ENCODE measurements at places on chromosomes 2 and 18.

- DNase-seq, result no peak
Measured at GRCh38 chr2:75007819-75008218, 49.4 kb downstream of the POLE4 start.

DNA sequence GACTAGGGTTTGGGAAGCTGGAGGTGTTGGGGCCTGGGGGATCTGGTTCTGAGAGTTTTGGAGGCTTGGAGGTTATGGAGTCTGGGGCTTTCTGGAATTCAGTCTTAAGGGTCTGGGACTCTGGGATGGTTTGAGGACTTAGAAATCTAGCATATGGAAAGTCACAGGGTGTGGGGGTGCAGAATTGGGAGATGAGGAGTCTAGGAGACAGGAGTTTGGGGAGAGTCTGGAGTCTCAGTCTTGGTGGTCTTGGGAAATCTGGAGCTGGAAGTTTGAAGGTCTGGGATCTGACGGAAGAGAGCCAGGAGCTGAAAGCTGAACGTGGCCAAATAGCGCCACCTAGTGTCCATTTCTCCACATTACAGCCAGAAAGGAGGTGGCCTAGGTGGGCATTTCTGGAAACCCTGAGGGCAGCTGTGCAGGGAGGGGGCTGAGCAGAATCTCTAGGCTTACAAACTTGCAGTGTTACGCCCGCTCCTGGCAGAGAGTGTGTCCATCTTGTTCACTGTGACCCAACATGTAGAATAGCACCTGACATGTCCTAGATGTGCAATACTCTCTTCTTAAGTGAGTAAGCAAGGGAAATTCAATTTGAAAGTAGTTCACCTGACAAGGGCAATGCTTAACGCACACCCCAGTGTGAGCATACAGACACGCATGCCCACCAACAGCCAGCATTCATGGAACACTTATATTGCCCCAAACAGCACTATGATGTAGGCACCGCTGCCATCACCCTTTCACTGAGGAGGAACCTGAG lies 204.8 kb downstream of the TFCP2L1 start:
- no peak for DNase-seq

- no peak for DNase-seq
Measured at GRCh38 chr2:85753035-85753524, 711 bp upstream of the ATOH8 start.

DNA sequence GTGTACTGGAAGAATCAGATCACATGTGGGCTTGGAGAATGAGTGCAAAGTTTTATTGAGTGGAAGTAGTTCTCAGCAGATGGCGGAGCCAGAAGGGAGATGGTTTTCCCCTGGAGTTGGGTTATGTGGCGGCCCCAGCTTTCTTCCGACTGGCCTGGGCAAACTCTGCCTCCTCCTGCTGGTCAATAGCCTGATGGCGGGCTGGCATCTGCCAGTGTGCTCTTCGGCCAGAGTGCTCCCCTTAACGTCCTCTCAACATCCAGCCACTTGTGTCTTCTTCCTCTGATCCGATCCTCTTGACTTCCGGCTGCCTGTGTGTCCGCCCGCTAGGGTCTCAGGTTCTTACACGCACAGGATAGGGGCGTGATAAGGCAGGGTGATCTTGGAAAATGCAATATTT lies 741.3 kb downstream of the RNF144A start:
- DNase-seq, result no peak

DNA sequence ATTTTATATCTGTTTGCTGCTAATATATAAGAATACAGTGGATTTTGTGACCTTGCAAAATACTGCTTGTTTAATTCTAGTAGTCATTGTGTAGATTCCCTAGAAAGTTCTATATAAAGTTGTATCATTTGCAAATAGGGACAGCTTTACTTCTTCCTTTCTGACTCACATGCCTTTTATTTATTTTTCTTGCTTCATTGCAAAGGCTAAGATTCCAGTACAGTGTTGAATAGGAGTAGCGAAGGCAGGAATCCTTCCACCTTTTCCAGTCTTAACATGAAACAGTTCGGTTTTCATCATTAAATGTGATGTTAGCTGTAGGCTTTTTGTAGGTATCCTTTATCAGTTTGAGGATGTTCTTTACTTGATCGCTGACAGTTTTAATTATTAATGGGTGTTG lies 58.1 kb downstream of the DGKD start:
- no peak for DNase-seq

GRCh38 chr2:130911996-130912395 lies 75.3 kb downstream of the ARHGEF4 start:
- DNase-seq, result no peak

GRCh38 chr2:102229141-102229769 lies 42.4 kb downstream of the IL1RL2 start:
- DNase-seq, result no peak

DNA sequence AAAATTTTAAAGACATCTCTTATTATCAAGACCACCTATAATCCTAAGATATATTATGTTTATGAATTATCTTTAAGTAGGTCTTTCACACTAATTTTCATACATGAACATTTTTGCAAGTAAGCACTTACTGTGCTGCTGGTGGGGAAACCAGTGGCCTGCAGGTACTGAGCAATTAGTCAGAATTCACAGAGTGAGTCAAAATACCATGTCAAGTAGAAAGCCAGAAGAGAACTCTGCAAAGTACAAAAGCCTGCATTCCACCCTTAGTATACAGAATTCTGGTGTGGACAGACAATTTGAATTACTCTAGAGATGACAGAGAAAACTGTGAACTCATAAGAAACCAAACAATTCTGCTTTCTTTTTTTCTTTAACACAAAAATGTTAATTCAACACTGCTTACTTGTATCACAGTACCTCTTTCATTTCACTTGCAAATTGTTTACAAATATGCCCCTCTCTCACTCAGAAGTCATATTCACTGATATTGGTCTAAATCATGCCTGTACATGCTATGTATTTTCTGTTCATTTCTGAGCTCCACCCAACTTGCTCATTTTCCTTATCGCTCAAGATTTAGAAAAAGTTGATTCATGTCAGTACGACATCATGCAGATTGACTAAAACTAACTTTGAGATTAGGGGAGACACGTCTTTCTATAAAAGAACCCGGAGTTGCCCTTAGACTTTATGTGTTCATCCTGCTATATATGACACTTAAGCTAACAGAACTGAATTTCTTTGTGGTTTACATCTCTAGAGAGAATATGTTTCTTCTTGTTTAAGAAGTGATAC lies 182.9 kb downstream of the IKZF2 start:
- DNase-seq, result no peak

GRCh38 chr2:5125017-5125730 lies 567.0 kb upstream of the SOX11 start:
- no peak for DNase-seq

DNA sequence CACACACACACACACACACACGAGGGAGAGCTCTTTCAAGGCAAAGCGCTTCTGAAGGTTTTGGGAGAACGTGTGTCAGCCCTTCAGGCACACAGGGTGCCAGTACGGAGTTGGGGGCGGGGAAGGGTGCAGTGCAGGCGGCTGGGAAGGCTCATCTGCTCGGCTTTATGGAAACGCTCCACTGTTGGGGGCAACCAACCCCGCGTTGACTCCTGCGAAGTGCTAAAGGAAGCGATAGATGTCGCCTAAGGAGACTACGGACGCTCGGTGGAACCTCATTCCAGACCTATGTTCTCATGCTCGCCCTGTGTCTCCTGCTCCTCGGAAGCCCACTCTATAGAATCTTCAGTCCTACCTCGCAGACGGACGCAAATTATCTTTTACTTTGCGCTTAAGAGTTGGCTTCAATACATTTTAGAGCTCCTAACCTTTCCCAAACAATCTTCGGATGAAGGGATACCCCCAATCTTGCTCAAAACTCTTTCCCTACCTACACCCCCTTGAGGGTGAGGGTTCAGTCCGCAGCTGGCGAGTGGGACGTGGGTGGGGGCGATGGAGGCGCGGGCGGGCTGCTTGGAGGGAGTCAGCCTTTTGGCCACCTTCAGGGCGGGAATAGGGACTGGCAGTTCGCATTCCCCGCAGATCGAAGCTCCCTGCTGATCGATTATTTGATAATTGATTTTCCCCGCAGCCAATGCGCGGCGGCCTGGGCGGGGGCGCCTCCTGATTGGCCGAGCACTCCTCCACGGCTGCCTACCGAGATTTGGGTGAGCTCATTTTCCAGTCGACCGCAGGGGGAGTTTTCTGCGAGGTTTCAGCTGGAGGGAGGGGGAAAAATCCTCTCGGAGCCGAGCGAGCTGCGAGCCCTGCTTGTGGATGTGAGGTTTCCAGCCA lies 1.9 kb upstream of the MEIS1 start:
- peak; percentile 64 for DNase-seq

- no peak for DNase-seq
Measured at GRCh38 chr2:99634234-99634633, 144.4 kb upstream of the REV1 start.

- DNase-seq, result no peak
Measured at GRCh38 chr18:10094154-10094553, 180.3 kb downstream of the VAPA start.

Data from GOT3 (cell line).